ENCODE measurements at places on chromosomes 2 and 18. TPM values are rescaled to one million over a fixed set of nuclear protein-coding genes. Genes with fewer than 3 reads are reported as not detected.

GRCh38 chr2:127596311-127597045, 49.5 kb upstream of the GPR17 start:
- peaks cover 23% of the 10 kb centered on the region for H3K4me1 ChIP-seq
- H3K27ac ChIP-seq = no peak overlapping the region
- no peaks in the 10 kb centered on the region for H3K27me3 ChIP-seq
- H3K4me3 ChIP-seq = no peak overlapping the region
- H3K36me3 ChIP-seq = peaks cover 4% of the 10 kb centered on the region

GRCh38 chr2:195489101-195489500, 167.9 kb upstream of the SLC39A10 start:
- H3K4me1 ChIP-seq = peaks cover 7% of the 10 kb centered on the region
- no peaks in the 10 kb centered on the region for H3K27me3 ChIP-seq
- no peak overlapping the region for H3K4me3 ChIP-seq
- no peaks in the 10 kb centered on the region for H3K36me3 ChIP-seq

The RAPGEF4 gene
- 0.57 TPM for total RNA-seq

GRCh38 chr2:31203916-31204315, 13.4 kb downstream of the CAPN14 start:
- H3K4me1 ChIP-seq = no peaks in the 10 kb centered on the region
- no peak overlapping the region for H3K4me3 ChIP-seq
- H3K36me3 ChIP-seq = no peaks in the 10 kb centered on the region
- no peak for DNase-seq

- H3K27me3 ChIP-seq = no peaks in the 10 kb centered on the region
- peaks cover 5% of the 10 kb centered on the region for H3K36me3 ChIP-seq
- H3K4me3 ChIP-seq = no peak overlapping the region
- no peak for DNase-seq
- H3K27ac ChIP-seq = no peak overlapping the region
Observed at GRCh38 chr2:217195658-217196446, 336.0 kb upstream of the TNP1 start.

DNA sequence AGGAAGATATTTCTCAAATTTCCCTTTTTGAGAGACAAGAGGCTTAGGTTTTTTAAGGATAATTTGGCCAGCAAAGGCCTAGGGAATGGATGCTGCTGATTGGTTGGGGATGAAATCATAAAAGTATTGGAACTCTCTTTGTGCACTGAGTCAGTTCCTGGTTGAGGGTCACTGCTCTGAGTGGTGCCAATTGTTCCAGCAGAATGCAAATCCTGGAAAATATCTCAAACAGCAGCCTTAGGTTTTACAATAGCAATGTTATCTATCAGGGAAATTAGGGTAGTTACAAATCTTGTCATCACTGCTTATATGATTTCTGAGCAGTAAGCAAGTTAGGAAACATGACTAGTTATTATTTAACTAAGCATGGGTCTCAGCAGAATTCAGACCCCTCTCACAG, 96.2 kb downstream of the RAD51AP2 start:
- no peaks in the 10 kb centered on the region for H3K4me1 ChIP-seq
- H3K4me3 ChIP-seq = no peak overlapping the region
- no peak overlapping the region for H3K27ac ChIP-seq
- no peak for DNase-seq
- no peaks in the 10 kb centered on the region for H3K36me3 ChIP-seq

GRCh38 chr18:42157420-42157819, 202.4 kb downstream of the PIK3C3 start:
- H3K27me3 ChIP-seq = no peaks in the 10 kb centered on the region
- DNase-seq = no peak
- H3K4me1 ChIP-seq = peaks cover 9% of the 10 kb centered on the region
- H3K27ac ChIP-seq = no peak overlapping the region

DNA sequence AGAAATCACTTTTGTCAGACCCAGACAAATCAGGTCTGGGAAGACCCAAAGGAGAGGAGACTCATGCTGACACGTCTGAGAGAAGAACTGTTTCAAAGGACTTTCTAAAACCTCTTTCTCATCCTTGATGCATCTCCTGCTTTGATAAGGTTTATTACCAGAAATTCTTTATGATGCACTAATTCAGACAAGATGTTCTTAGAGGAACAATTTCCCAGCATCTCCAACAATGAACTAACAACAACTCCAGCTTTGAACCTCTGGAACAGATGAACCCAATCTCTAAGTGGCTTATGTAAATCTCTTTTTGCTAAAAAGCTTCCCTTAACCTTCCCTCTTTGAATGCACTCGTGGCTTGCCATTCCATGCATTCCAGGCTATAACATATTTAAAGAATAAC, 15.9 kb upstream of the SERPINB11 start:
- H3K4me1 ChIP-seq = peaks cover 8% of the 10 kb centered on the region
- no peak for DNase-seq
- H3K36me3 ChIP-seq = peaks cover 5% of the 10 kb centered on the region
- H3K27me3 ChIP-seq = peaks cover 12% of the 10 kb centered on the region
- H3K4me3 ChIP-seq = no peak overlapping the region

The STK25 gene
- total RNA-seq = 174 TPM

The CD8B2 gene
- not detected for total RNA-seq

- H3K4me3 ChIP-seq = no peak overlapping the region
- no peak overlapping the region for H3K27ac ChIP-seq
- DNase-seq = no peak
- H3K4me1 ChIP-seq = no peaks in the 10 kb centered on the region
- H3K27me3 ChIP-seq = peaks cover 15% of the 10 kb centered on the region
Observed at GRCh38 chr2:86370579-86370978, 33.2 kb upstream of the REEP1 start.

The REG3G gene
- not detected for total RNA-seq

- H3K27ac ChIP-seq = peak overlapping the region; percentile 9
- no peak for DNase-seq
- H3K27me3 ChIP-seq = peaks cover 2% of the 10 kb centered on the region
- no peak overlapping the region for H3K4me3 ChIP-seq
- peaks cover 28% of the 10 kb centered on the region for H3K4me1 ChIP-seq
Observed at GRCh38 chr18:48335829-48336228, 73.4 kb downstream of the ZBTB7C start.

DNA sequence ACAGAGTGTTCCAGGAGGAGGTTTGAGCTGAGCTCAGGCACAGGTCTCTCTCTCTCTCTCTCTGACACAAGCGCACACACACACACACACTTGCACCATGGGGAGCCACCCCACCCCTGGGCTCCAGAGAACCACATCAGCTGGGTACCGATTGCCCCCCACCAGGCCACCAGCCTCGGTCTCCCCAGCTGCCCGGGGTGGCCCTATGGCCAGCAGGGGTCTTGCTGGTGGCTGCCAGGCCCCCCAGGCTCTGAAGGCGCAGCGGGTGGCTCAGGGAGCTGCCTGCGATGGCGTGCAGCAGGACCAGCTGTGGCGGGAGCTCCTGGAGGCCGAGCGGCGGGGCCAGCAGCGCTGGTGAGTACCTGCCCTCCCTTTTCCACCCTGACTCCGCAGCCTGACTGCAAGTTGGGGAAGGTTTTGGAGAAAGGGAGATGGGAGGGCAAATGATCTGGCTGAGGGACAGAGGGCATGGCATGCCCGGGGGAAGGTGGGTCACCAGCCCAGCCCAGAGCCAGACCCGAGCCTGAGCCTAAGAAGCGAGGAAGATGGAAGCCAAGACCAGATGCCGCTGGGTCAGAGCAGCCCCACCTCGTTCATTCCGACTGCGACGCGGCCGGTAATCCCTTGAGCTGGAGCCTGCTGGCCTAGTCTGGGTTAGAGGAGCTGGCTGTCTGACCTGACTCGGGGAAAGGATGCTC, 21.9 kb upstream of the SLC66A3 start:
- peaks cover 9% of the 10 kb centered on the region for H3K27me3 ChIP-seq
- H3K4me3 ChIP-seq = peak overlapping the region; percentile 80
- peaks cover 13% of the 10 kb centered on the region for H3K4me1 ChIP-seq
- no peak for DNase-seq

The EFEMP1 gene
- total RNA-seq = 9.5 TPM

The CRYGD gene
- total RNA-seq = not detected

The MYO7B gene
- total RNA-seq = 0.31 TPM

The G6PC2 gene
- total RNA-seq = not detected

GRCh38 chr2:222887124-222887523, 26.3 kb downstream of the ACSL3 start:
- DNase-seq = no peak
- peaks cover 3% of the 10 kb centered on the region for H3K36me3 ChIP-seq
- H3K4me3 ChIP-seq = no peak overlapping the region
- no peaks in the 10 kb centered on the region for H3K27me3 ChIP-seq

DNA sequence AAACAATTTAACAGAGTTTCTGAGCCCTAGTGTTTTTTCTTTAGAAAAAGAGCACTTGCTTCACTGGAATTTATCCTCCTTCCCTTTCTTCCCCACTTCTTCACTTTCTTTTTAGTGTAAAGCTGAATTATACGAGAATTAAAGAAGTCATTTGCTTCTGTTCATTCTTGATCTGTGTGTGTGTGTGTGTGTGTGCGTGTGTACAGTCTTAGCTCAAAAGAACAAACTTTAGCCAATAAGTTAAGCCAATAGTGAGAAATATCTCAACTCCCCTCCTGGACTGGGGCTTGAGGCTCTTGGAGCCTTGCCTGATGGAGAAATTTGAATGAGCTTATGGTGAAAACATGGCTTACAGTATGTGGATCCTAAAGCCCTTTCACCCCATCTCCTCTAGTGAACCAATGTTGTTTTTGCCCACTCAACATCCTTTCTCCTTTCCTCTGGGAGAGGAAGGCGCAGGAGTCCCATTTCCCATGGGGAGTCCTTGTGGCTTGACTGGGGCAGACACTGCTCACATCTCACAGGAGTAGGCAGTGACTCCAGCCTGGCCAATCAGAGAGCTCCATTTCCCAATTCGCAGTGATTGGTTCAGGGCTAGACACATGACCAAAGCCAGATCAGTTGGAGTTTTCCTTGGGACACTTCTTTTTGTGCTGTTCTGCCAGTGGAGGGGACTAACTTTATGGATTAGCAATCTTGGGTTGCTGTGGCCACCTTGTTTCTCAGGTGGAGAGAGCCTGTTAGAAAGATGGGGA, 16.3 kb upstream of the MYO3B start:
- no peaks in the 10 kb centered on the region for H3K27me3 ChIP-seq
- H3K36me3 ChIP-seq = no peaks in the 10 kb centered on the region
- H3K27ac ChIP-seq = no peak overlapping the region

DNA sequence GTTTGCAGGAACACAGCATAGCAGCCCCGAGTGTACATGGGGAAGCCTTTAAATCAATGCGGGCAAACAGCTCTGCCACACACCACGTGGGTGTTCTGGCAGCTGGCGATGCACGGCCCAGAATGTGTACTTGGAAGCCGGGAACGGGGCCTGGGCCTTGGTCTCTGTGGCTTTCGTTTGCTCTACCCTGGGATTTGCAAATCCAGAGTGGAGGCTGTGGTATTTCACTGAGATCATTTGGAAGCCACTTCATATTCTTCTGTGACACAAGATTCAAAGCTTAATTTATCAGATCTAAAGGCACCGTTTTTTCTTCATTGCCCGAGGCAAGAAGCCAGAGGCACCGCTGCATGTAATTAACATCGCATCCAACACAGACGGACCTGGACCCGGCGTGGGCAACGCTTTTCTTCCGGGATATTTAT, 246.3 kb upstream of the MYT1L start:
- no peak overlapping the region for H3K4me3 ChIP-seq
- no peak overlapping the region for H3K27ac ChIP-seq
- no peaks in the 10 kb centered on the region for H3K4me1 ChIP-seq

The FNDC4 gene
- total RNA-seq = 17.4 TPM

The LAPTM4A gene
- 404 TPM for total RNA-seq

The MAL gene
- not detected for total RNA-seq

DNA sequence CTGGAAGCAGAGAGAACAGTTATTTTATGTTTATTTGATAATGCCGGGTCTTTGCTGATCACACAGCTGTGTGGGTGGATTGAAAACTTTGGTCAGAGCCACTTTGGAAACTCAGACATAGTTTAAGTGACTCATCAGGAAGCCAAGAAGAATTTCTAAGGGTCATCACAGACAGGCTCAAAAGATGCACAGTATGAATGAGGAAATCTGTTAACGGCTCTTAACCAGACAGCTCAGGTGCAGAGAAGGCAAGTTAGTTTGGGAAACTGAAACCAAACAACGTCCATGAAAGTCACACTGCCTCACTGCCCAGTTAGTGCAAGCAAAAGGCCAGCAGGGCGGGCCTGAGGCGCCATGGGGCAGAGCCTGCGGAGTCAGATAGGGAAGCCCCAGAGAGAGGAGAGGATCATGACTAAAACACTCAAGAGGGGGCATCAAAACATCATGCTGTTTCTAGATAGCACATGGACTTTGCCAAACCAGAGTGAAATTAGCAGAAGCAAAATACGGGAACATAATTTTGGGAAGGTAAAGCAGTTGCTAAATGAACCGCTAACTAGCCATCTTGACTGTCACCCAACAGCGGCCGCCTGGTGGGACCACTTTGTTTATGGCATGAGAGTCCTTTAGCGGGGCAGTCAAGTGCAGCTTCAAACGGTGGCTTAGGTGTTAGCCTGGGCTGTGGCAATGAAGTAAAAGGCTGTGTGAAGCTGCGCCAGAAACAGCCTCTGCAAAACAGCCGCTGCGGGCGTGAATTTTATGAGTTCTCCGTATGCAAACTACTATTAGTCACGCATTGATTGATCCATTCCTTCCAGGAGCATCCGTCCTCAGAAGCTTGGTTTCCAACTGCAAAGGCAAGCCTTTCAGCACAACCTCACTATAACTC, 101.2 kb downstream of the KCTD18 start:
- H3K4me1 ChIP-seq = peaks cover 81% of the 10 kb centered on the region
- peak overlapping the region; percentile 92 for H3K27ac ChIP-seq
- H3K36me3 ChIP-seq = peaks cover 14% of the 10 kb centered on the region
- H3K27me3 ChIP-seq = no peaks in the 10 kb centered on the region
- DNase-seq = no peak

GRCh38 chr2:212607080-212607479, 68.5 kb upstream of the ERBB4 start:
- no peak overlapping the region for H3K4me3 ChIP-seq
- H3K36me3 ChIP-seq = no peaks in the 10 kb centered on the region
- no peak overlapping the region for H3K27ac ChIP-seq
- DNase-seq = no peak
- peaks cover 19% of the 10 kb centered on the region for H3K27me3 ChIP-seq

The STON1 gene
- 9.6 TPM for total RNA-seq

Measured in chondrocyte (in vitro differentiated cells).